ENCODE measurements at places on chromosomes 2 and 18. TPM values are rescaled to one million over a fixed set of nuclear protein-coding genes. Genes with fewer than 3 reads are reported as not detected.
A peak's percentile ranks its signal among the peaks of the same experiment; 100 is the strongest.

DNA sequence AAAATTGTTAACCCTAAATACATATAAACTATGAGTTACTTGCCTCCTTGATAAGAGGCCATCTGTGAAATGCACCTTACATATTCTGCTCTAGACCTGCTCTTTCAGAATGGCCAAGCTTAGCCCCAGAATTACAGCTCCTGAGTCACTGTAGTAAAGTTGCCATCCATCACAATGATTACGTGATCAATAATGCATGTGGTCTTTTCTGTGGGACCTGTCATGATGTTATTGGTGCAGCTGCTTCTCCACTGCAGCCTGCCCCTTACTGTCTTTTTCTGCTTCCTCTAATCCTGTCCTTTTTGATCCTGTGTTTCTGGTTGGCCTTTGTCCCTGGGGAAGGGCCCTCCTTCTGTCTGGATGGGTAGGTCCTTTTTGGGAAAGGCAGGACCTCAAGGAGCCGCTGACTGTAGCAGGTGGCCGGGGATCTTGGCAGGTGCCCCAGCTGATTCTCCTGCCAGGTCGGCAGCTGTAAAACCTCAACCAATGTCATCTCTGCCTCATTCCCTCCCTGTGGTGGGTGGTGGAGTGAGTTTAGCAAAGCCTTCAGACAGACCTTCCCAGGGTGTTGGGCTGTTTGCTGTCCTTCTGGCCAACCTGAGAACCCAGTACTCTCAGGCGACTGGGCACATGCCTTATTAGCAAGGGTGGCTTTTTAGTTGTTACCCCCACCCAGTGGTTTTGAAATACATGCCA lies 126.2 kb upstream of the EML6 start:
- H3K4me3 ChIP-seq = no peak overlapping the region
- no peak for DNase-seq

DNA sequence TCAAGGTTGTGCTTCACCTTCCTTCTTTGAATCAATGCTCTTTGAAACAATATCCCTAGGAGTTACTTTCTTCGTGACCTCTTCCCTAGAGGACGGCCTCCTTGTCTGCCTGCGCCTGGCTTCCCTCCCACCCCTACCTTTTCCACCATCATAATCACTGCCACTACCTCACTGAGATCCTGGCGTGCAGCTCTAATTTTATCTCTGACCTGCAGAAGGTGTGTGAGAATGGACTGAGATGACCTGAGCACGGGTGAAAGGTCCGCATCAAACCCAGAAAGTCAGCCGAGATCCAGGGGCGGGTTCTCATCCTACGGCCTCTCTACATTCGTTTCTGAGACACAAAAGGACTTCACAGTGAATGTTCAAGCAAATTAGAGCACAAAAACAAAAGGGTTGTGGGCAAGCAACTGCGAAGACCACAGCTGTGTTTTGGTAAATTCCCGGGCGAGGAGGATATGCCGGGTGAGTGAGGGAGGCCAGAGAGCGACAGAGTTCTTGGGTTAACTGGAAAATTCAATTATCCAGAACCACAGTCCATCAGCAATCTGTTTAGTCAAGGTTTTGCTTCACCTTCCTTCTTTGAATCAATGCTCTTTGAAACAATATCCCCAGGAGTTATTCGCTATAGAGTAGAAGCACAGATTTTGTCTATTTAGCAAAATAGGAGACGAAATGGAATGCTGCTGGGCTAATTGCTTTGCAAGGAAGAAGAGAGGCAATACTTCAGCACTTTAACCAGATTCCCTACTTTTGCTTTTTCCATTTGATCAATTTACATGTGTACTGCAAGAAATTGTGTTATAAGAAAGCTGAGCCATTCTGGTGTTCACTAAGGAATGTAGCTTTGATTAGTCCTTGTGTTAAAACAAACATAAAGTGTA lies 212.6 kb downstream of the ACKR3 start:
- no peaks in the 10 kb centered on the region for H3K36me3 ChIP-seq
- DNase-seq = no peak
- H3K27me3 ChIP-seq = no peaks in the 10 kb centered on the region
- no peak overlapping the region for H3K4me3 ChIP-seq

MAL gene
- total RNA-seq = not detected

- no peaks in the 10 kb centered on the region for H3K27me3 ChIP-seq
- DNase-seq = no peak
- H3K4me1 ChIP-seq = no peaks in the 10 kb centered on the region
- no peaks in the 10 kb centered on the region for H3K36me3 ChIP-seq
These were observed 34.5 kb downstream of the PSMG2 start for GRCh38 chr18:12737243-12737902.

NT5C1B gene
- not detected for total RNA-seq

DNA sequence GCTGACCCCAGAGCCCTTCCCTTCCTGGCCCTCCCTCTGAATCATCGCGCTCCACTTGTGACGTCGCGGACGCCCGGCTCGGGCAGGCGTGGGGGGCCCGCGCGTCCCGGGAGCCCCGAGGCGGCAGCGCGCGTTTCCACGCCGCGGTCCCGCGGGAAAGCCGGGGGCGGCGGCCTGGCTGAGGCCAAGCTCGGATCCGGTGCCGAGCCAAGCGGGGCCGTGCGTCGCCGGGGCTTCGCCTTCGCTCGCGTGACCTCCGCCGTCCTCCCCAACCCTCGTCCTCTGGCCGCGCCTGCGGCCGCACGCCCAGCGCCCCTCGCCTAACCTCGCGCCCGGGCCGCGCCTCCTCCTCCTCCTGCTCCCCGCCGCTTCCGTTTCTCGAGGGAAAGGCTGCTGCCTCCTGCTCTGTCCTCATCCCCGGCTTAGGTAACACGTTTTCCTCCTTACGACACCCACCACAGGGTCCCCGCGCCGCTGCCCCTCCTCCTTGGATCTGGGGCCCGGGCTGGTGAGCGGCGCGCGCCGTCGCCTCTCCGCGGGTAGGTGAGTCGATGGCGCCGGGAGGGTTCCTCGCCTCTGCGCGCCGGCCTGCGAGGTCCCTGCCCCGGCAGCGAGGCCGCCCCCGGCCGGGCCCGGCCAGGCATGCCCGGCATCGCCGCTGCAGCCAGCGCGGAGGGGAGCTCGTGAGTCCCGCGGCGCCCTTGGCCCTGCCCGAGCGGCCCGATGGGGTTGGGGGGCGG lies at the start of gene INPP1:
INPP1 (plus strand) TSS at position 54 of the 740 bp plus-strand sequence. CDS start 16,514 bp downstream, outside the sequence.
- DNase-seq = peak; percentile 58
- peak within 1 kb of the TSS; percentile 71 for H3K4me3 ChIP-seq
- H3K36me3 ChIP-seq = no peaks in the 10 kb centered on the region

DNA sequence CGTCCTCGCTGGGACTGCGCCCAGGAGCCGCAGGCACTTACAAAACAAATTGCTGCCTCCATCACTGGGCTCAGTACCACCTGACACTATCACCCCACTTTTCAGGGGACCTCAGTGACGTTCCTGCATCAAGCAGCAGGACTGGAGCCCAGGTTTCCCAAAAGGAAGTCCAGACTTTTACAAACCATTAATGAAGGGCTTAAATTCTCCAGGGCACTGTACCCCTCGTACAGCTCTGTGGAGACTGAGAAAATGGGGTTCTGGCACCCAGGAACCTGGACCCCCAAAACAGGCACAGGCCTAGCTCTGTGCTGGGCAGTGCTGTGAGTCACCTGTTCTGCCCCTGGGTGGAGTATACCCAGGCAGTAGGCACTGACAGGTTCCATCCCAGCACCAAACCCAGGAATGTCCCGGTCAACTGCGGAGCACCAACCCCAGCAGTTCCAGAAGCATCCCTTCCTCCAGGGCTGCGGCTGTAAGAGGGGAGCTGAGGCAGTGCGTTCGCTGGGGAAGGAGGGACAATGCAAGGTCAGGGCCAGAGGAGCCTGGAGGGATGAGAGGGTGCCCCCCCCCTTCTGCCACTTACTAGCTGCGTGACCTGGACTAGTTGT lies 24.6 kb upstream of the NOTO start:
- no peaks in the 10 kb centered on the region for H3K36me3 ChIP-seq
- peaks cover 18% of the 10 kb centered on the region for H3K4me1 ChIP-seq
- DNase-seq = no peak
- no peak overlapping the region for H3K27ac ChIP-seq

DNA sequence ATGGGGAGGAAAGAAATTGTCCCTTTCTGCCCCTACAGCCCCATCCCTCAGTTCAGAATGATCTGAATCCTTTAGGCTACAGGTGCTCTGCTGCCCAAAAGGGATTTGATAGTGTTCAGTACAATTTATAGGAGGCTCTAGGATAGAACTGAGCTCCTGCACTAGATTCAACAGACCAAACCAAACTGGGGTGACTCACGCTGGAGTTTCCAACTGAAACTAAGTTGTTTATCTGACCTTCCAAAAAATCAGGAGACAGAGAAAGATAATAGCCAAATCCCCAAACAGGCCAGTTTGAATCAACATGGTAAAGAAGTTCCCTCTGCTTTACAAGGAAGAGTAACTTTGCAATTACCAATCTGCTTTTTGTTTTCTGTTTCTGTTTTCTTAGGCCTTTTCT lies 72.7 kb upstream of the MBOAT2 start:
- no peak for DNase-seq
- no peaks in the 10 kb centered on the region for H3K36me3 ChIP-seq
- H3K4me3 ChIP-seq = no peak overlapping the region
- H3K27me3 ChIP-seq = no peaks in the 10 kb centered on the region
- H3K4me1 ChIP-seq = no peaks in the 10 kb centered on the region
- no peak overlapping the region for H3K27ac ChIP-seq

KCNG3 gene
- not detected for total RNA-seq

- no peaks in the 10 kb centered on the region for H3K27me3 ChIP-seq
- H3K4me1 ChIP-seq = no peaks in the 10 kb centered on the region
- no peak overlapping the region for H3K4me3 ChIP-seq
- H3K36me3 ChIP-seq = no peaks in the 10 kb centered on the region
These were observed 15.4 kb downstream of the CAVIN2 start for GRCh38 chr2:191831410-191831994.

- no peak for DNase-seq
- no peaks in the 10 kb centered on the region for H3K4me1 ChIP-seq
- H3K4me3 ChIP-seq = no peak overlapping the region
- H3K27me3 ChIP-seq = no peaks in the 10 kb centered on the region
- no peaks in the 10 kb centered on the region for H3K36me3 ChIP-seq
These were observed 121.1 kb downstream of the LAMA3 start for GRCh38 chr18:23810396-23810795.

DNA sequence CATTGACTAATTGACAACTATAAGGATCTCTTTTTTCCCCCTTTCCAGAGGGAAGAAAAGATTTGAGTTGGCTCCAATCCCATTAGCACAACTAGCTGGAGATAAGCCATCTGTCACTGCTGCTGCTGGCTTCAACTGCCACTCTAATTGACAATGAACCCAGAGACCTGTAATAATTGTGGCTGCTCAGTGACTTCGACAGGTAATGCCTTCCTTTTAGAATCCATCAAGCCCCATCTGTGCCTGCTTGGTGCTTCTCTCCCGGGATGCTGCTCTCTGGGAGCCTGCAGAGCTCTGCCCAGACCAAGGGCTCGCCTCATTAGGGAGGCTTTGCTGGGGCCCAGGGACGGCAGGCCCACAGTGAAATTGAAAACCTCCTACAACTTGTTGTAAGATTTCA lies 376.7 kb upstream of the SOX11 start:
- H3K36me3 ChIP-seq = no peaks in the 10 kb centered on the region
- no peak overlapping the region for H3K27ac ChIP-seq
- no peaks in the 10 kb centered on the region for H3K27me3 ChIP-seq
- DNase-seq = no peak

PTPRN gene
- not detected for total RNA-seq

FLACC1 gene
- 1.2 TPM for total RNA-seq

DNA sequence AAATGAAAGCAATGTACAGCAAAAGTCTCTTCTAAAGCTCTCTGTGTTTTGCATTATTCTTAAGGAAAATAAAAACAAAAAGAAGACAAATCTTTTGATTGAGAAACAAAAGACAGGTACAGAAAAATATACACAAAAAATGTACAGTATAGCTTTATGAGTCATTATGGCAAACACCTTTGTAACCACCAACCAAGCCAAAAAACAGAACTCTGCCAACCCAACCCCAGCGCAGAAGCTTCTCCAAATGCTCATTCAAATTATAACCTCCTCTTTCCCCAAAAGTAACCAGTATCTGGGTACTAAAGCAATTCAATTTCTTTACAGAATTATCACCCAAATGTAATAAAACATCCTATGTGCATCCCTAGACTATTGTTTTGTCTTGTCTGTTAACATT lies 255.9 kb upstream of the STON1 start:
- H3K4me3 ChIP-seq = no peak overlapping the region
- no peaks in the 10 kb centered on the region for H3K27me3 ChIP-seq
- no peaks in the 10 kb centered on the region for H3K36me3 ChIP-seq
- H3K4me1 ChIP-seq = peaks cover 12% of the 10 kb centered on the region

Measured in liver (tissue), 10 donors.